ENCODE measurements at places on chromosomes 7 and 10. TPM values are rescaled to one million over a fixed set of nuclear protein-coding genes. Genes with fewer than 3 reads are reported as not detected.
A peak's percentile ranks its signal among the peaks of the same experiment; 100 is the strongest.

- H3K27ac ChIP-seq = no peak overlapping the region
- H3K4me3 ChIP-seq = no peak overlapping the region
- H3K36me3 ChIP-seq = no peaks in the 10 kb centered on the region
- no peak for DNase-seq
These were observed 31.4 kb downstream of the FEZF1 start for GRCh38 chr7:122273117-122273516.

- no peak overlapping the region for H3K4me3 ChIP-seq
- no peak for DNase-seq
- H3K4me1 ChIP-seq = peaks cover 75% of the 10 kb centered on the region
- no peak overlapping the region for H3K27ac ChIP-seq
These were observed 1.8 kb upstream of the PPIF start for GRCh38 chr10:79345241-79346011.

SLC29A4 gene
- 31.7 TPM for total RNA-seq

- DNase-seq = peak; percentile 40
- H3K4me1 ChIP-seq = peaks cover 5% of the 10 kb centered on the region
- peaks cover 27% of the 10 kb centered on the region for H3K27me3 ChIP-seq
- peak overlapping the region; percentile 64 for H3K4me3 ChIP-seq
These were observed 94.5 kb downstream of the SEC61G start for GRCh38 chr7:54664235-54665228.

IDI2 gene
- total RNA-seq = not detected

GRCh38 chr7:117692338-117692737 is 180.9 kb downstream of the CTTNBP2 start:
- no peak for DNase-seq
- H3K4me3 ChIP-seq = no peak overlapping the region
- no peaks in the 10 kb centered on the region for H3K36me3 ChIP-seq
- H3K4me1 ChIP-seq = no peaks in the 10 kb centered on the region
- H3K27me3 ChIP-seq = no peaks in the 10 kb centered on the region
- no peak overlapping the region for H3K27ac ChIP-seq

GRCh38 chr10:17650416-17650815 is 6.5 kb downstream of the STAM start:
- H3K4me1 ChIP-seq = peaks cover 89% of the 10 kb centered on the region
- H3K27me3 ChIP-seq = no peaks in the 10 kb centered on the region
- H3K36me3 ChIP-seq = no peaks in the 10 kb centered on the region
- peak overlapping the region; percentile 51 for H3K4me3 ChIP-seq
- H3K27ac ChIP-seq = peak overlapping the region; percentile 98

CREB3L2 gene
- 22.1 TPM for total RNA-seq

- H3K27me3 ChIP-seq = no peaks in the 10 kb centered on the region
- 0 out of 2 replicates have a peak, but pooled peaks cover 1% of the 10 kb centered on the region for H3K36me3 ChIP-seq
- no peak overlapping the region for H3K27ac ChIP-seq
- no peak overlapping the region for H3K4me3 ChIP-seq
- H3K4me1 ChIP-seq = peaks cover 18% of the 10 kb centered on the region
- no peak for DNase-seq
These were observed 75.5 kb downstream of the LRMDA start for GRCh38 chr10:75506930-75507329.

- H3K27ac ChIP-seq = no peak overlapping the region
- no peaks in the 10 kb centered on the region for H3K36me3 ChIP-seq
- H3K27me3 ChIP-seq = no peaks in the 10 kb centered on the region
- DNase-seq = no peak
- H3K4me1 ChIP-seq = no peaks in the 10 kb centered on the region
- H3K4me3 ChIP-seq = no peak overlapping the region
These were observed 1138.1 kb downstream of the REEP3 start for GRCh38 chr10:64659311-64659710.

- no peak for DNase-seq
- no peak overlapping the region for H3K4me3 ChIP-seq
- no peaks in the 10 kb centered on the region for H3K4me1 ChIP-seq
- H3K27me3 ChIP-seq = no peaks in the 10 kb centered on the region
- H3K27ac ChIP-seq = no peak overlapping the region
These were observed 134.0 kb upstream of the SEMA3A start for GRCh38 chr7:84328571-84328970.

GRCh38 chr7:98802088-98802780 is 67.6 kb downstream of the TMEM130 start:
- H3K36me3 ChIP-seq = no peaks in the 10 kb centered on the region
- H3K4me3 ChIP-seq = no peak overlapping the region
- DNase-seq = peak; percentile 14
- no peaks in the 10 kb centered on the region for H3K4me1 ChIP-seq
- no peak overlapping the region for H3K27ac ChIP-seq

GRID2IP gene
- total RNA-seq = not detected

CPVL gene
- 30.7 TPM for total RNA-seq

All from HepG2 (cell line).